ENCODE measurements at places on chromosomes 16 and 17.

- no peak for DNase-seq
Observed at GRCh38 chr17:13272296-13272695, 254.5 kb upstream of the ELAC2 start.

- no peak for DNase-seq
Observed at GRCh38 chr16:228151-228851, 948 bp downstream of the LUC7L start.

GRCh38 chr17:50397919-50398285, 579 bp upstream of the LRRC59 start:
- DNase-seq = no peak

- no peak for DNase-seq
Observed at GRCh38 chr17:17930674-17931073, 41.5 kb downstream of the TOM1L2 start.

- no peak for DNase-seq
Observed at GRCh38 chr16:23374721-23375510, 72.8 kb downstream of the SCNN1B start.

GRCh38 chr16:75860326-75861053, 134.2 kb upstream of the CPHXL start:
- DNase-seq = no peak

DNA sequence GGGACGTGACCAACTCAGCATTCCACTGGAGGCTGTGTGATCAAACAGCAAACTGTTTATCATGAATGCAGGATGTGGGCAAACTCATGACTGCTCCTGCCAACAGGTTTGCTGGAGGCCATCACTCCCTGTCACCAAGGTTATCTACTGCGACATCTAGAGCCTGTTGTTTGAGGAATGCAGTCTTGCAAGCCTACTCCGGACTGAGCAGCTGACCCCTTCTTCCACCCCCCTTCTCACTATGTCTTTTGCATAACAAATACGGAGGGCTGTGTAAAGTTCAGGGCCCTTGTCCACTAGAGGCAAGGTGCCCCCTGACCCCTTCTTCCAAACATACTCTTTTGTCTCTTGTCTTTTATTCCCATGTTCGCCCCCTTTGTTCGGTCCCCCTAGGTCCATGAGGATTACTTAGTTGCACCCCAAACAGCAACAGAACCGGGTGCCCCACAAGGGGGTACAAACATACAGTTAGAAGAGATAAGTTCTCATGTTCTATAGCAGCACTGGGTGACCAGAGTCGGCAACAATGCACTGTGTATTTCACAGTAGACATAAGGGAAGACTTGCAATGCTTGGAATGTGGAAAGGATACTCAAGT, 28.7 kb downstream of the MEAK7 start:
- no peak for DNase-seq

GRCh38 chr17:21425736-21426135, 49.6 kb downstream of the KCNJ12 start:
- DNase-seq = no peak

DNA sequence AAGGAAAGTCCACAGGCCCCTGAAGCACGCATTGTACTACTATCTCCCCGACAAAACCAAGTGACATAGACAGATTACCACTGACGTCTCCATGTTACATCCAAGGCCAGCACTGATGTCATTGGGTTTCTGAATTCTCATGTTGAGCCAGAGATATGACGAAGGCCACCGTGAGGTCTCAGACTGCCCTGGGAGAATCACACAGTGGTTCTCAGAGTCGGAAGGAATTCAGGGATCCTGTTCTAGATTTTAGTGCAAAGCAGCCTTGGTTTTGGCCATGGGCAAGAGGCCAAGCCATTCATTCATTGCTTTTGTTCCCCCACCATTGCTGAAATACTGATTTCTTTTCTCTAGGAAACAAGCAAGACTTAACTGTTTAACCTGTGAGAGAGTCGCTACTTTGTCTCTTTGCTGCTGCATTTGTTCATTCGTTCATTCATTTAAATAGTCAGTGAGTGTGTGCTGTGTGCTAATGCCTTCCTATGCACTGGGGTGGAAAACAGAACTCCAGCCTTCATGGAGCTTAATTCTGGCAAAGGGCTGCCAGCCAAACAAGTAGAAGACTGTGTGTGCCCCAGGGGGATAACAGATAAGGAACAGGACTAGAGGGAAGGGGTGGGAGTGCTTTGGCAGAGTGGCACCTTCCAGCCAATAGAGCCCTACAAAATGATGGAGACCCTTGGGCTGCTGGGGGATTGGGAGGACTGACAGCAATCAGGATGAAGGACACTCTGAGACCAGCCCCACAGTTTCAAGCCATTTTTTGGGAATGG, 222.3 kb downstream of the MSI2 start:
- no peak for DNase-seq

DNA sequence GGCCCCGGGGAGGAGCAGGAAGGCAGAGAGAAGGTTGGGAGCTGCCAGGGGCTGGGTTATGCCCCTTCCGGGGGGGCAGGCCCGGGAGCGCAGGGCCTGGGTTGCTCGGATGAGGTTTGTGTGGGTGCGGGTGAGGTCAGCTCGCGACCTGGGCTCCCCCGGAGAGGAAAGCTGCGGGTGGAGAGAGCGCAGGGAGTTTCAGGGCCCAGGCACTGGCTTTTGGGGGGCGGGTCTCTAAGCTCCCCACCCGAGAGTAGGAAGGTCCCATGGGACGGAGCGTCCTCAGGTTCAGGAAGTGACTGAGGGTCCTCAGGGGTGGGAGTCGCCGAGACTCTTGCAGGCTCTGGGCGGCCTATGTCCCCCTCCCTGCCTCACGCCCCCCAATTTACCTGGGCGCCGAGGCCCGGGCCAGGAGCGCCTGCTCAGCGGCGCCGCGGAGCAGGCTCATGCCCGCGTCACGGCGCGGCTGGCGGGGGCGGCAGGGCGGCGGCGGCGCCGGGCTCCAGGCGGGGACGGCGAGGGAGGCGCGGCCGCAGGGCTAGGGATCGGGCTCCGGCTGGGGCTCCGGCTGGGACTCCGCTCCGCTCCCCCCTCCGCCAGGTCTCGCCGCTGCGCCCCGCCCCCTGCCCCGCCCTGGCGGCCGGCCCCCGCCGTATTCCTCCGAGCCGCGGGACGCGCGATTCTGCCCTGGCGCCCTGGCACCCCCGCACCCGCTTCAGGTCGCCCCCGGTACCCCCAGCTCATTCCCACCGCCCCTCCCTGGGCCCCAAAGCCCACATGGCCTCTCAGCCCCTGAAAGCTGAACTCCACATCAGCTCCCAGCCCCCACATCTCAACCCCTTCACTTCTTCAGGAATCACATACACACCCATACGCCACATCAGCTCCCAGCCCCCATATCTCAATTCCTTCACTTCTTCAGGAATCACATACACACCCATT, at the start of gene DOK4:
DOK4 (minus strand) TSS at position 578 of the 942 bp plus-strand sequence. CDS start 6,986 bp downstream, outside the sequence.
- peak; percentile 63 for DNase-seq

Measured in stimulated activated CD8-positive, alpha-beta memory T cell treated with anti-CD3 and anti-CD28 coated beads, Interleukin-7, amount 100 ng/mL, for 48 hours (primary cell).